Cortex of kidney (tissue), 1 donor: ENCODE measurements at places on chromosomes 7 and 10.

GRCh38 chr7:114085592-114086501 is 167.0 kb upstream of the PPP1R3A start:
- DNase-seq = no peak

GRCh38 chr10:81820418-81820817 is 54.6 kb upstream of the NRG3 start:
- no peak for DNase-seq

GRCh38 chr7:76011442-76011861 is 17.1 kb upstream of the TMEM120A start:
- no peak for DNase-seq

DNA sequence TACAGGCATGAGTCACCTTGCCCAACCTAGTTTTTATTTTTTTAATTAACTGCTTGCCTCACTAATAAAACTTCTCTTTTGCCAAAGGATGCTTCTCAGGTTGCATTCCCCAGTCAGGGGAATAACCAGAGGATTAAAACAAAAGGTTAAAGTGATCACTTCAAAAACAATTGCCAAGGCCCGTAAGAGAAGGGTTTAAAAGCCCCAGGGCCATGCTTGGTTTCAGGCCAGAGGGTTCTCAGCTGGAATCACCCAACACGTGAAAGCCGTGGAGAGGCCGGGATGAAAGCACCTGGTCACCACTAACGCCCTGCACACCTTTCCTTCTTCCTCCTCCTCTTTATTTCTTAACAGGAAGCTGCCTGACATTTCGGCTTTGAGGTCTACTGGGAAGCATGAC is 587.5 kb downstream of the PTPRN2 start:
- DNase-seq = no peak

- no peak for DNase-seq
Observed at GRCh38 chr10:132906106-132906505, 36.3 kb downstream of the CFAP46 start.

DNA sequence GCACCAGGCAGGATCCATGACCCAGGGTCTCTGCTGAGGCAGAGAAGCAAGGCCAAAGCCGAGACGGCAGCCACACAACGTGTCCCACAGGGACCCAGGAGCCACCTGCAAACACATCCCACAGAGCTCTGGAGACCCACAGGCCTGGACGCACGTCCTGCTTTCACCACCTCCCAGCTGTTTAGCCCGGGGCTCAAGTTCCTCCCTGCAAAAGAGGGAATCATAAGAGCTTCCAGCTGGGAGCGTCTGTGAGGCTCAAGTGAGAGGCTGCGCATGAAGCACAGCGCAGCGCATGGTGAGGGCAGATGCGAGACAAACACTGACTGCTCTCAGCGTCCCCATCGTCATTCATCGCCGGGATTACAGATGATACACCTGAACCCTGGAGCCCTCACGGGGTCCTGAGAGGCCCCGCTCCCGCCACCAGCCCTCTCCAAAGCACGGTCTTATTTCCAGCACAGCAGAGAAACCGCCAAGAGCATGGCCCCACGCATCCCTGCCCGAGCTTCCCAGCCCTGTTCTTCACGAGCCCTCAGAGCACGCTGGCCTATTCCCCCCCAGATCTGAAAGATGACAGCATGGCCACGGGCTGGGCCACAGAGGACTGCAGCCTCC is 88.7 kb downstream of the MAD1L1 start:
- no peak for DNase-seq

DNA sequence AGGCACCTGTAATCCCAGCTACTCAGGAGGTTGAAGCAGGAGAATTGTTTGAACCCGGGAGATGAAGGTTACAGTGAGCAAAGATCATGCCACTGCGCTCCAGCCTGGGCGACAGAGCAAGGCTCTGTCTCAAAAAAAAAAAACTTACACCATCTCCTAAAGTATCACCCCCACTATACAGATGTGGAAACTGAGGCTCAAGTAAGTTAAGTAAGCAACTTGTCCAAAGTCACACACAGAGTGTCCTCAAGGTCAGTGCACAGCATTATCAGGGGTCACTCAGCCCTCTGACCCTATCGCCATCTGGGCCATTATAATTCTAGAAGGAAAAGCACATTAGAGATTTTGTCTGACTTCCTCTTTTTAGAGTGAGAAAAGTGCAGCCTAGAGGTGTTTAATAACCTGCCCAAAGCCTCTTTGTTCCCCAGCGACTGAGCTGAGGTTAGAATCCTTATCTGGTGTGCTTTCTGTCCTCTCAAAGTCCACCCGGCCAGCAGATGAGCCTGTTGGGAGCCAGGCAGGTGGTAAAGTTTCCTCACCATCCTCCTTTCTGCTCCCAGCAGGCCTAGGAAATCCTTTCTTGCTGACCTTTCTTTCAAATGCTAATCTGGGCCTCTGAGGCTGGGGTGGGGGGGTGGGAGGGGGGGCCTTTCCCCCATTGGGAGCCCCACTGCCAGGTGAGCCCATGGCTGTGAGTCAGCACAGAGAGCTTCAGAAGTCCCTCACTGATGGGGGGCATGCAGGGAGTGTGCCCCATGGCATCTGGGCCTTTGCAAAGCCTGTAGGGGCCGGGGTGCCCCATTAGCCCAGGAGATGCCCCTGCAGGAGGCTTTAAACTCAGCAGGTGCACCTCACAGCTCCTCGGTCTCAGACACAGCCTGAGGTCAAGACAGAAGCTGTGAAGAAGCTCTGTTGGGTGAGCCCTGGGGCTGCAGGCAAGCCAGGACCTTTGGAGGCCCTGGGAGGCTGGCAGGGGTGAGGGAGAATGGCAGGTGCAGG is 12.0 kb upstream of the KCNMA1 start:
- DNase-seq = no peak

DNA sequence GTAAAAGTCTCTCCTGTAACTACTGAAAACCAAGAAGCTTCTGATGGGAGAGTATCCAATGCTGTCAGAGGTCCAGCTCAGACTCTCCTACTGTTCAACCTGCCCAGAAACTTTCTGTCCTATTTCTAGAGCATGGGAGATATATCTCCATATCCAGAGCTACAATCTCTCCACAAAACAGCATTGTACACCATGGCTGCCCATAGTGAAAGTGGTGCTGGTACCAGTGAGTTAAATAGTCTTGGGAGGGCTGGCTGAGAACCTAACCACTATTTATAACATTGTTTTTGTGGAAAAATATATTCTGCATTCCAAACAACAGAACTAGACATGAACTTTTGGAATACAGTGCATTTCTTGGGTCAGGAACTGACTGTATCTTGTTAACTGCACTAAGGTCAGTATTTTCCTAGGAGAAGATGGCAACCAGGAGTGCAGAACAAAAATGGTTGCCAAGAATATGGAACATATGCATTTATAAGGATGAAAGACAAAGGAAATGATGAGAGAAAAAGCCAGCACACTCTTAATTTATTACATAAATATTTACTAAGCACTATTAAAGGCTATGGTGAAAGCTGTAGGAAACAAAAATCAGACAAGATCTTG is 91.9 kb downstream of the ZNF438 start:
- no peak for DNase-seq

DNA sequence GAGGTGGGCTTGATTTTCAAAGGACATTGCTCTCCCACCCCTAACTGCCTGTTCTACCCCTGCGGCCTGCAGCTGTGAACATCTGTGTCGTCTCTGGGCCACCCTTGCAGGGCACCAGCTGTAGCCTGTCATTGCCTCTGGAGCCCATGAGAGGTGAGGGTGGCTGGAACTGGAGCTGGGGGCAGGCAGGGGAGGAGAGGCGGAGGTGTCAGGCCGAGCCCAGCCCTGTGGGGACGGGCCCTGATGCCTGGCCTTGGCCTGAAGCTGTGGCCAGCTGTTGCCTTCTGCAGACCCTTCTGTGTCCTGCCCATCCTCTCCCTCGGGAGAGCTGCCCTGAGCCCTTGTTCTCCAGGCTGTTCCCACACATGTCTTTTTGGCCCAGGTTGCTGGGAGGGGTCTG is 44.5 kb downstream of the PALD1 start:
- no peak for DNase-seq

DNA sequence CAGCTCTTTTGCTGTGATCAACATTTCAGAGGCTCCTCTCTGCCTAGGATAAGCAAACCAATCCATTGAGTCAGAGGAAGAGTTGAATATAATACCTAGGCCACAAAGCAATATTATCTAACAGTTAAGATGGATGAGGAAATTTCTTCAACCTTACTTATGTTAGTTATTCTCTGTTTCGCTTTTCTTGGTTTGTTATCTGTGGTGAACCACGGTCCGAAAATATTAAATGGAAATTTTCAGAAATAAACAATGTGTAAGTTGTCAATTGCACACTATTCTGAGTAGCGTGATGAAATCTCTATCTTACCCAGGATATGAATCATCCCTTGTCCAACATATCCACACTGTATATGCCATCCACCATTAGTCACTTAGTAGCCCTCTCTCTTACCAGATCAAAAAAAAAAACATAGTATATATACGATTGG is 1.5 kb upstream of the HTR7 start:
- no peak for DNase-seq

GRCh38 chr10:128708182-128708581 is 582.0 kb upstream of the MKI67 start:
- DNase-seq = no peak

DNA sequence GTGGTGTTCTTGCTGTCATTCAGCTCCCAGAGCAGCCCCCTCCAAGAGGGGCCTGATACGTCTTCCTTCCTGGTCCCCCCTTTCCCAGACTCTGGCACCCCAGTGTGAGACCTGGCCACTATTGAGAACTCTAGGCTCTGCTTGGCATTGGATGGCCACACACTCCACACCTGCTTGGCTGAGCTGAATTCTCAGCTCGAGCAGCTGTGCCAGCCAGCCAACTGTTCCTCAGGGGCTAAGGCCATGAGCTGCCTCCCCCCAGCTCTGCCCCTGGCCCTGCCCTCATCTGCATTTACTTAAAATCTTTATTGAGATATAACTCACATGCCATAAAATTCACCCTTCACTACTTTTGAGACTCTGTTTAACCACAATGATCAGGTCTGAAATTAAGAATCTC is 6.7 kb downstream of the TLL2 start:
- DNase-seq = no peak

DNA sequence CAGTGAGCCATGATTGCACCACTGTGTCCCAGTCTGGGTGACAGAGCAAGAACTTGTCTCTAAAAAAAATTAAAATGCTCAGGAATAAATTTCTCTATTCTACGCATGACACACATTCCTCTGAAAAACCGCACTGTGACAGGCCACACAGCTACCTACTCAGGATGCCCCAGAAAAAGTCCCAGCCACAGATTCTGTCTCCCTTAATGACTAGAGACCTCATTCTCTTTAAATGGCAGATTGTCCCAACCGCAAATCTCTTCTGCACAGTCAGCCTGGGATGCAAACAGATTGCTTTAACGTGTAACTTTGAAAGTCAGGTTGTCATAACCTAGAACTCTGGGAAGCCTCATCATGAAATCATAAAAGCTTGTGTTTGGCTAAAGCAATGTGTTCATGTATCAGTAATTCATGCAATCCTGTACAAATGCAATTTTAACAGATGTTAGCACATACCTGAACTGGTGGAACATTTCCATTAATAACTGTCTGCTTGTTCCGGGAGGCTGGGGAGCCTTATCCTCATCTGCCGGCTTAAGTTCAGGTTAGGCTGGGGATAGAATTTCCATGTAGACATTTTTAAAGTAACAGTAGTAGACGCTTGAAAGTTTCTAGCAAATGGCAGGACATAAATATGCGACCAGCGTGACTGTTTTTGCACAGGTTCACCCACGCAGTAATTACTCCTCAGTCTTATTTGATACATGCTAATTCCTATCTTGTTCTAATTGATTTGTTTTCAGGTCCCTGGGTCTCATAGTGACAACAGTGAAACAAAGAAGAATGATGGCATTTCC is 26.2 kb upstream of the MSRB2 start:
- DNase-seq = no peak

DNA sequence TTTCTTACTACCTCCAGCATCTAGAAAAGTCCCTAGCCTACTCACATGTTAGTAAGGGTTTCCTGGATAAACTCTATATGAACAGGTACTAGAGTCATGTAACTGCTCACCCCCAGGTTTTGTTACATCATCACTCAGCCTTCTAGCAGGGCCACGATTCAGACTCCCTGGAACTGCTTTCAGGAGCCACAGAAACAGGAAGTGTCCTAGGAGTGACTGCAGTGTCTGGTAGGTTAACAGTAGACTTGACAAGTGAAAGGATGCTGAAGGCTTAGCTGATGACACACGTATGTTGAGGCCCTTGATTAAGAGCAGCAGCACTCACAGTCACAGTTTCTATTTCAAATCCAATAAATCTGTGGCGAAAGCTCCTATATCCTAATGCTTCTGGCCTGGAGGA is 101.2 kb downstream of the DNMBP start:
- no peak for DNase-seq

- DNase-seq = no peak
Observed at GRCh38 chr7:156793334-156793733, 99.6 kb downstream of the LMBR1 start.

DNA sequence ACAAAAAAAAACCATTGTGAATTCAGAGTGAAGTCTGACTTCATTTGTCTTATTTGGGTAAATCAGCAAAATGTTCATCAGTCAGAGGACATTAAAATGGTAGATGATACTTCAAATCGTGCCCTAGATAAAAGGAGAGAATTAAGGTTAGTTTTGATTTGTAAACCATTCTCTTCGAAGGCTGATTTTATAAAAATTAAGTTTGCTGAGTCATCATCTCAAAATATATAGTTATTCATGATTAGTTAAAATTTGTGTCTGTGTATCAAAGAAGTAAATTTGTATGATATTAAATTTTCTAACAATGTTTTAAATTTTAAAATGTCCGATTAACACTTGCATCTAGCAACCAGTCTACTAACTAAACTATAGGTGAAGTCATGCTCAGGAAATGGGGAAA is 35.3 kb downstream of the MET start:
- DNase-seq = no peak

- DNase-seq = no peak
Observed at GRCh38 chr7:142188846-142189245, 69.0 kb downstream of the PRSS58 start.

- DNase-seq = no peak
Observed at GRCh38 chr7:21099432-21099831, 312.7 kb upstream of the SP8 start.

DNA sequence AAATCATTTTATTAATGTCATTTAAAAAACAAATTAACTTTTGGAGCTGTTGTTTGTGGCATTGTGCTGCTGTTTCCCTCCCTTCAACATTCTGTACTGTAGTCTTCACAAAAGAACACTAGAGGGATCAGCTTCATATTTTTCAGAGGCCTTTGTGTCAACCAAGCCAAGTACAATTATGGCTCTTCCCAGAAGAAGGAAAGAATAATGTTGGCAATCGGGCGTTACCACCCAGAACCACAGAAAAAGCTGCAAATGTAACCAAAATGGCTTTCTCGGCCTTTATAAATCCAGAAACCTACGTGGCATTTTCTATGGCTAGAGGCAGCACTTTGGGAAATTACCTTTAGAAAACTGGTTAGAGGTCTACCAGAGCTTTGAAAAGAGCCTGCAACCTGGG is 98.8 kb upstream of the COL1A2 start:
- DNase-seq = no peak

DNA sequence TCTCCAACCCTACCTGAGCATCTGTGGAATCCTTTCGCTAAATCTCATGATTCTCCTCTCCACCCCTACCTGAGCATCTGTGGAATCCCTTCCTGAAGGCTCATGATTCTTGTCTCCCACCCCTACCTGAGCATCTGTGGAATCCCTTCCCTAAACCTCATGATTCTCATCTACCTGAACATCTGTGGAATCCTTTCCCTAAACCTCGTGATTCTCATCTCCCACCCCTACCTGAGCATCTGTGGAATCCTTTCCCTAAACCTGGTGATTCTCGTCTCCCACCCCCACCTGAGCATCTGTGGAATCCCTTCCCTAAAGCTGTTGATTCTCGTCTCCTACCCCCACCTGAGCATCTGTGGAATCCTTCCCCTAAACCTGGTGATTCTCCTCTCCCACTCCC is 342.0 kb downstream of the SDK1 start:
- no peak for DNase-seq

GRCh38 chr10:116671274-116671926 is 50.6 kb downstream of the PNLIPRP2 start:
- DNase-seq = no peak
